ENCODE measurements at places on chromosomes 1 and 21.

- DNase-seq = no peak
Observed at GRCh38 chr1:99728494-99729235, 37.8 kb downstream of the FRRS1 start.

DNA sequence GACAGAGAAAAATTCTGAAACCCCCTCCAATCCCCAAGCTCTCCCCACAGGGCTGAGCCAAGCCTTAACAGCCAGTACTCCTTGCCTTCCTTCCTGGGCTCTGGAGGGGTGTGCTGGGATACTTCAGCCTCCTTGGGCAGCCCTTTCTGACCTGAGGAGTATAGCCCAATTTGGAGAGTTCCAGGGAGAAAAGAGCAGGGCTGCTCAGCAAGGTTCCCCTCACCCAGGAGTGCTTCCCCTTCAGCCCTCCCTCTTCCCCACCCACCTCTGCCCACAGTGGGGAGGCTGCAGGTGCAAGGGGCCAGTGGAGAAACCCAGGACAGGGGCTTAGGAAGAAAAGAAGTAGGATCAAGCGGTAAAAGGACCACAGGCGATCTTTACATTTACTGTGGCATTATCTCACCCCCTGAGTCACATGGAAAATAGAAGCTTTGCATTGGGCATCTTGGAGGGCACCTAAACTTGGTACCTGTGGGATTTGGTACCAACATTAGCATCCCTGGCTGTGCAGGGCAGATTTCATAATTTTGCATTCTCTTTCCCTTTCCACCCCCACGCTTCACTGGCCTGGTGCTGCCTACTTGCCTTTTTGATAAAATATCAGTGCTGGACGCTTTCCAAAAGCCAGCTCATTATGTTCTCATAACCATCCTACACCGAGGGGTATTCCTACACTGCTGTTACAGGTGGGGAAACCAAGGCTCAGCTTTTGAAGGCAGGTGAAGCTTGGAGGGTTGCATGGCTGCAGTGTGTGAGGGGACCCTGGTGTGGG lies 2.8 kb upstream of the ADORA1 start:
- no peak for DNase-seq

DNA sequence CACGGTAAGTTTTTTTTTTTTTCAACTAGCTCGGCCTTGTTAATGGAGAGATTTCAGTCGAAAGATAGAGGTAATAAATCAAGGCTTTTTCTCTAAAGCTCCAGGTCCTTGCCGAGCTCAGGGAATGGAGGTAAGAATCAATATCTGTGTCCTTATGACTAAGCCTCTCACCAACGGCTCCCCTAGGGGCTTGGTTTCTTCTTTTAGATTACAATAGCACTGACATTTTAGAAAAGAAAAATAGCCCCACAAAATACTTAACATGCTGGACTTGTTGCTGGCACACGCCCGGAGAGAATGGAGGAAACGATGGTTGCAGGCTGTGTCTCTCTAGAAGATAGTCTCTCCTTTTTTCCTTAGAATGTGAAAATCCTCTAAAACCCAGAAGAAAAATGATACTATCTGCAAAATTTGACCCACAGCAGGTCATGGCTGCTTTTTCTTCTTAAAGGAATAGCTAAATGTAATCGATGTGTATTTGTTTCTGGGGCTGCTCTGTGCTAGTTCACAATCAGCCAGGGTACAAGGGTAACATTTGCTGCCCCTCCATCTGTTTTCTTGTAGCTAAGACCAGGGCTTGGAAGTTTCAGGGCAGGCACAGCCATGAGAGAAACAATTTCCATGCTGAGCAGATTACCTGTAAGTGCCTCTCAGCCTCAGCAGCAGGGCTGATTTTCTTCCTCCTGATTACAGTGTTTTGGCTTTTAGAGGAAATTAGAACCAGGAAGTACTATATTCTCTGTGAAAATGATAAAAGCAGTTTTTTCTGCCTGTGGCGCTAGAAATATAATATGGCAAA lies 86.2 kb upstream of the GNG12 start:
- no peak for DNase-seq

DNA sequence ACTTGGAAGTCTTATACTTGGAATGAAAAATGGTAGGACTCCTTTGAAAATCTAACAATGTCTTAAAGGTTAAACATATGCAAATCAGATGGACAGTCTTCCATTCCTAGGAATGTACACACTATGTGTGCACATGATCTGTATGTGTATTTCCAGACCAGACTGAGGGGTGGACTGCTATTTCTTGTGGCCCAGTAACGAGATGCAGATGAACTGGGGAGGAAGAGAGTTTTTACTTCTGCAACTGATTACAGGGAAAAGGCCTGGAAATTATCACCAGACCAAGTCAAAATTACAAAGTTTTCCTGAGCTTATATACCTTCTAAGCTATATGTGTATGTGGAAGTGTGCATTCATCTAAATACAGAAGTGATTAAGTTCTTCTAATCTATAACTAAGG lies 17.7 kb downstream of the NBPF3 start:
- no peak for DNase-seq

GRCh38 chr1:3463408-3463863 lies 9.0 kb downstream of the ARHGEF16 start:
- no peak for DNase-seq

GRCh38 chr21:39319814-39320332 lies 6.4 kb upstream of the BRWD1 start:
- DNase-seq = no peak

DNA sequence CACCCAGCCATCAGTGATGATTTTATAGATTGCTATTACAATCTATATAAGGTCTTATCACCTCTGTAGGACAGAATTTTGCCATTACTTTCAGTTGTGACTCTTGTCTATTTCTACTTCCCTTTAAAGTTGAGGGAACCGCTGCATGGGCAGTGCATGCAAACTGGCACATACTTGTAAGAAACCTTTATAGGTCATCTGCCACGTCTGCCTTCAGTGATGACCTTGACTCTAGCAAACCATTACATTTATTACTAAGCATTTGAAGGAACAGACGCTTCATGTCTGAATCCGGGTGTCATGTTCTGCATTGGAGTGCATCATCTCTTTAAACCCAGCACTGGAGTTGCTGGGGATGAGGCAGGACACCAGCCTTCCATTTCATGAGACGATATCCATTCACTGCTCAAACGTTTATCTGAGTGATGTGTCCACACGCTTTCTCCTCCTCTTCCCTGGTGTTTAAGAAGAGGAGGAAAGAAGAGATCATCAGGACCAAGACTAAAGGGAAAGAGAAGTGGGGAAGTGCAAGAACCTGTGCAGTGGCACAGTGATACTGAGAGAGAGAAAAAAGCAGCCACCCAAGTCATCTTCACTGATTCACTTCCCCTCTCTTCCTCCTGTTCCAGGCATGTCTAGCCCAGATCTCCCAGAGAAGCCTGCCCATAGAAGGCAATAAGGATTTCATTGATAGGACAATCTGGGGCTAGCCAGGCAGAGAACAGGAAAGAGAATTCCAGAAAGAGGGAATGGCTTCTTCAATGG lies 14.1 kb downstream of the CCSAP start:
- DNase-seq = no peak

- no peak for DNase-seq
Observed at GRCh38 chr1:89112871-89113613, 12.9 kb downstream of the GBP2 start.

DNA sequence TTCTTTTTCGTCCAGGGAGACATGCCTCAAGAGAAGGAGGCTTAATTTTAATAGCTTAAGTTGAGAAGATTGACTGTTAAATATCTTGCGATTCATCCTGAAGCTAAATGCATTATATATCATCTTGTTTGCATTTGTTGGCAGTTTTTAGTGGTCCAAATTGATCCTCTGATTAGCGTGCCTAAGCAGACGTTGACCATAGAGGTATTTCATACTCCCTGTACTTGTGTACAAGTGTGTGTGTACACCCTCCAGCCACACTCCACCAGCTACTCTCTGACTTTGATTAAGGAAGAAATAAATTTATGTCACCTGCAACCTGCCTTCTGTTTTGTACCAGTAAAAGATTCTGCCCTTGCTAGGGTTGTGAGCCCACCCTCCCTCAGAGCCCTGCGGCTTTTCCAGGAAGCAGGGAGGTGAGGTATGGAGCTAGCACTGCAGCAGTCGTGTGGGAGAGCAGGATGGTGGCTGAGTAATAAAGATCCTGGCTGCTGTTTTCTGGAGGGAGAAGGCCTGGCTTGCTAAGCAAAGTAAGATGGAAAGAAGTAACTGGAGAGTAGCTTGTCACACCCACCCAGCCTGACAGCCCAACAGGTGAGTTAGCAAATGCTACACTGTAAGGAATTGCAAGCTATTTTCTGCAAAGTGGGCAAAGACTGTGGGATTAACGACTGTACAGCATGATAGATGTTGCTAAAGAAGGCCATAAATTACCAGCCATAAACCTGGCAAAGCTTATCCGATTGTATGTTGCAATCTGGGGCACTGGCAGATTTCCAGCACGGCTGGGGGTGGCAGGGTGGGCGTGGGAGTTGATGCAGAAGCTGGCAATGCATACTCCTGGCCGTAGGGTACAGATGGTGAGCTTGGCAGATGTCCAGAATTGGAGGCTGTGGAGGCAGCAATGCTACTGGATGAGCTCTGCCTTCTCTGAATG lies 170.2 kb downstream of the TNR start:
- no peak for DNase-seq

DNA sequence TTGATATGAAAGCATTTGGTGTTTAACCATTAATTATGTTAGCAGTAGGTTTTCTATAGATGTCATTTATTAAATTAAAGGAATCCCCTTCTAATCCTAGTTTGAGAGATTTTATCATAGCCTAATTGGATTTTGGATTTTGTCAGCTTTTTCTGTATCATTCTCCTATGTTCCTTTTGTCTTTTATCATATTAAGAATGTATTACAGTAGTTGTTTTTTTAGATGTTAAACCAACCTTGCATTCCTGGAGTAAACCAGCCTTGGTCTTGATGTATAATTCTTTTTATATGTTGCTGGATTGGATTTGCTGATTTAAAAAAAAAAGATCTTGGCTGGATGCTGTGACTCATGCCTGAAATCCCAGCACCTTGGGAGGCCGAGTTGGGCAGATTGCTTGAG lies 5.6 kb downstream of the SETDB1 start:
- no peak for DNase-seq

- no peak for DNase-seq
Observed at GRCh38 chr1:15107058-15107687, 46.4 kb upstream of the TMEM51 start.

DNA sequence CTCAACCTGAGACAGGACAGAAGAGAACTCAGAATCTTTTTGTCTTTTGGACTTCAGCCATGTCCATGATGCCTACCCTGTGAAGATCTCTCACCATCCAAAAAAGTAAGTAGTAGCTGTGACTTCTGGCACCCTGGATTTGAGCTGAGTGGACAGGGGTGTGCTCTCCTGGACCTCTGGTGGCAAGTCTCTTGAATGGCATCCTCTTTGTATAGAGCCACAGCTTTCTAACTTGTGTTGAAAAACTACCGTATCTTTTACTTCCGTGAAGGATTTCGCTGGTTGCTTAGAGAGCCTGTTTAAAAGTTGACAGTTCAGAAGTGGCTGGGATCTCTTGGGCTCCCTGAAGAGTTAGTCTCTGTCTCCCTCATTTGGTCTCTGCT lies 1.8 kb downstream of the MFN2 start:
- DNase-seq = no peak

GRCh38 chr1:33320619-33321165 lies at the start of gene A3GALT2:
Gene A3GALT2, minus strand, starts transcription at chr1:33321098. Its CDS starts 0 bp downstream, at chr1:33321098.
- DNase-seq = no peak

DNA sequence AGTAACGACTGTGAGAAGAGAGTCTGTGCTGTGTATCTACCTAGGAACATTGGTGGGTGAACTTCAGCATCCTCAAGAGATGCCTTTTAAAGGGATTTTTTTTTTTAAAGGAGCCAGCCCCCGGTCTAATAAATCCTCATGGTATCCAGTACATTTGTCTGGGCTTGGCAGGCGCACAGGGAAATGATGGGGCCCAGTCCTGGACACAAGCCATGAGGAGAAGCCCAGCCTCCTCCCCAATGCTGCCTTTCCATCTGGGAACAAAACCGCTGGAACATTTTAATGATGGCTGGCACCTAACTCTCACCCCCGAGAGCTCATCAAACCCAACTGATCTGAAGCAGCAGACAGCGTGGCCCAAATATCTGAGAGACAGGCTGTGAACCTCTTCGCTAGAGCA lies 64.2 kb downstream of the ACOT7 start:
- no peak for DNase-seq

DNA sequence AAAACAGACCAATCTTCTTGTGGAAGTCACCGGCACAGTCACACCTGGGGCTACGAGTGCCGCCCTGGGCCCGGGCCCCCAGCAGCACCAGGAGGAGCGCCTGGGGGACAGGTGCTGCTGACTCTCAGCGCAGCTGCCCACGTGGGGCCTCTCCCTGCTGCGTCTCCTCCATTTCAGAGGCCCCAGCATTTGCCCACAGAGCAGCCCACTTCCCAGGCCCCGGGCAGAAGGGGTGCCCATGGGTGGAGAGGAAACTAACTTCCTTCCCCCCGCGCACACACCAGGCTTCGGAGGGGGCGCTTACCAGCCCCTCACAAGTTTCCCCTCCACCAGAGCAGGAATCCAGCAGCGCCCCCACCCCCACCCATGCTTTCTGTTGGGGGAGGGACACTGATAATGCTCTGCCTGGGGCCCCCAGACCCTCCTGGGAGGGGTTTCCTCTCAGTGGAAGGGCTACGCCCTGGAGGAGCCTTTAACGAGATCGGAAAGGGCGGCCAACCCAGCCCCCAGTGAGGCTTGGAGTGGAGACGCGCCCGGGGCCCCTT lies 440 bp downstream of the TNFRSF25 start:
- no peak for DNase-seq

DNA sequence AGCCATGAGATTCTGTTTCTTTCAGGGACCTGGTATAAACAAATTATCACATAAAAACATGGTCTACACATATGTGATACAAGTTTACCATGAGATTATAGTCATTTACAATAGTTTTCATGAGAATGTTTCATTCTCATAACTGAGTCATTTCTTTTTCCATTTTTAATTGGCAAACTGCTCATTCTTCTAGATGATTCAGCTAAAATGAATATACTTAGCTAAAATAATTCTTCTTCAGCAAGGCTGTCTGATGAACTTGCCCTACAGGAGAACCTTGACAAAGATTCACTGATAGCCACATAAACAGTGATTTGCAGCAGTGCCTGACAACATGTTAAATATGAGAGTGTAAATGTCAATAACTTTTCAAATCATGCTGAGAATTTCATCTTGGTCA lies 253.2 kb downstream of the FMN2 start:
- no peak for DNase-seq

GRCh38 chr1:10606064-10606463 lies 131.3 kb downstream of the PEX14 start:
- no peak for DNase-seq

- DNase-seq = no peak
Observed at GRCh38 chr1:22133931-22134324, 9.0 kb downstream of the WNT4 start.

DNA sequence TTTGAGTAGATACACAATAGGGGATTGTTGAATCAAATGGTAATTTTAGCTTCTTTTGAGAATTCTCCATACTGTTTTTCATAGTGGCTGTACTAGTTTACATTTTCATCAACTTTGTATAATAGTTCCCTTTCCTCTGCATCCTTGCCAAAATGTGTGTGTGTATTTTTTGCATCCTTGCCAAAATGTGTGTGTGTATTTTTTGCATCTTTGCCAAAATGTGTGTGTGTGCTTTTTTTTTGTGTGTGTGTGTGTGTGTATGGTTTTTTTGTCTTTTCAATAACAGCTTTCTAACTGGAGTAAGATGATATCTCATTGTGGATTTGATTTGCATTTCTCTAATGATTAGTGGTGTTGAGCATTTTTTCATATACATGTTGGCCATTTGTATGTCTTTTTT lies 105.4 kb downstream of the ATP6V1G3 start:
- DNase-seq = no peak

GRCh38 chr1:12453400-12454343 lies 164.3 kb downstream of the DHRS3 start:
- no peak for DNase-seq
